ENCODE measurements at places on chromosomes 7 and 10.

GRCh38 chr7:112484671-112485167, 3.9 kb downstream of the LSMEM1 start:
- DNase-seq = peak; percentile 86

- DNase-seq = no peak
These were observed 2.9 kb downstream of the UNCX start for GRCh38 chr7:1235501-1236131.

DNA sequence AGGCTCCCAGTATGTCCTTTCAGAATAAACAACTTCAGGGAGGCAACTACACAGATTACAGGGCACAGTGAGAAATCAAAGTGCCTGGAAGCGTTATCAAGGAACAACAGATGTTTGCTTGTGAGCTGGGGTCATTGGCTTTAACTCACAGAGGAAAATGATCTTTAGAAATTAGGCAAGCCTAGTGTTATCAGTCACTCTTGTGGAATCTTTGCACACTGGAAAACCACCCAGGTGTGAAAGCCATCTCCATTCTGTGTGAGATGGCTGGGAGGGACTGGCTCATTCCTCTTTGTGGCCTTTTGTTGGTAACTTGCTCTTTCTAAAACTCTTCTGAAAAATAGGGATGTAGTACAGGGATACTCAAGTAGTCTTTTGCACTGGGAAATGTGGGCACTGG, 716.0 kb downstream of the XPNPEP1 start:
- no peak for DNase-seq

DNA sequence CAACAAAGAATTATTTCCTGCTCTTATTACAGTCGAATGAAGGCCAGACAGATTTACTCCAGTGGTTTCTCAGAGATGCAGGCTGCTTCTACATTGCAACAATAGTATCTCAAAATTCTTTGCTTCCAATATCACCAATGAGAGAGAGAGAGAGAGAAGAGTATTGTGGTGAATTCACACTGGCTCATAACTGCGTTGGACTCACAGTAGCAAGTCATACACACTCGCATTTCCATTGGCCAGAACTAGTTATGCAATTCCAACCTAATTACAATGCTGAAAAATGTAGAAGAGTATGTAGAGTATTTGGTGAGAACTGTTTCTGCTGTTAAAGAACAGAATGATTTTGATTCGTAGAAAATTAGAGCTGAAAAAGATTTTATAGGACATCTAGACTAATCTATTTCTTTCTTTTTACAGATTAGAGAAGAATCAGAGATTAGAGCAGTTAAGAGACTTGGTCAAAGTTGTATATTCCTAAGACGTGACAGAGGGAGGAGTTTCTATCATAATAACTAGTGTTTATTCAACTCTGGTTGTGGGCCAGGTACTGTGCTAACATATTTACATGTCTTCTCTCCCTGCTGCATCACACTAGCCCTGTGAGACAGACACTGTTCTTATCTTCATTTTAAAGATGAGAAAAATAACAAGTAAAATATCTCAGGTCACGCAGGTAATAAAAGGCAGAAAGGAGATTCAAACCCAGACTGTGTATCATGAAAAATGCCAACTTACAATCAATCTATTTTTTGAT, 34.6 kb upstream of the PDK4 start:
- no peak for DNase-seq

DNA sequence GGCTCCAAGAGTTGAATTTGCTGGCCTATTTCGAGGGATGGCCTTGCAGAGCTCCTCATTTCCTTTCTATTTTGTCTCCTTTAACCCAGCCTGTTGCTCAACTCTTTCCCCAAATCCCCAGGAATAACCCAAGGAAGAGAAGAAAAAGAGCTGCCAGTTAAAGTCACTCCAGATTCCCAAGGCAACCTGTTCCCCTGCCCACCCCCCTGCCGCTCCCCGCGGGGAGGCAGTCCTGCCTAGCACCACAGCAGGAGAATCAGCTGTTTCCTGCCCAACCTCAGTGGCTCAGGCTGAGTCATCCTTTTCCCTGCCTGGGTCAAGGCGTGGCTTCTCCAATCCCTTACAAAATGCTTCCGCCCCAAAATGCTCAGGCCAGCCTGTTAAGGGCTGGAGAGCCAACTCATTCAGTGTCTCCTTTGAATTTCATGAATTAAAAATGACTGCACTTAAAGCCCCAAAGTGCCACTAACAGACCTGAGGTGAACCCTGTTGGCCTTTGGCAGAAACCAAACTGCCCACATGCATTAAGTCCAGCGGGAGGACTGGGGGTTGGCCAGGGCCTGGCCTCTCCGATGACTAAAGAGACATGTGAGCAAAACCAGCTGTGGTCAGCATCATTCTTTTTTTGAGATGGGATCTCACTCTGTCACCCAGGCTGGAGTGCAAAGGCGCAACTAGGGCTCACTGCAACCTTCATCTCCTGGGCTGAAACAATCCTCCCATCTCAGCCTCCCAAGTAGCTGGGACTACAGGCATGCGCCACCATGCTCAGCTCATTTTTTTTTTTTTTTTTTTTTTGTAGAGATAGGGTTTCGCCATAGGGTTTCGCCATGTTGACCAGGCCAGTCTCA, 83.2 kb upstream of the KIF5B start:
- DNase-seq = peak; percentile 73

DNA sequence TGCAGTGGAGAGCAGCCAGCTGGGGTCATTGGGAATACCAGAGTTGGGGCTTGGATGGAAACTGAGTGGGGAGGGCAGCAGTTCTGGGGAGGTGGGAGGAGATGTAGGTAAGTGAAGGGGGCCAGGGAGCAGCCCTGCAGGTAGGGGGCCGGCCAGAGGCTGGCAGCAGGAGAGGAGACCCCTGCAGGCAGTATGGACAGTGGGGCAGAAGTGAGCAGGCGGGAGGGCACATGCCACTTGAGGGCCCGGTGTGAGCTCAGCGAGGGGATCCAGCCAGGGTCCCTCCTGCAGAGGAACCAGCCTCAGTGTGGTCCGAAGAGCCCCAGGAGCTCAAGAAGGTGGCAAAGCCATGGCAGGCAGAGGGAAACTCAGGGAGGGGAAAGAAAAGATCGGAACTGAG, 75.4 kb downstream of the WDR11 start:
- no peak for DNase-seq

GRCh38 chr10:10685566-10685965, 332.1 kb upstream of the CELF2 start:
- no peak for DNase-seq
